ENCODE measurements at places on chromosomes 1 and 21. TPM values are rescaled to one million over a fixed set of nuclear protein-coding genes. Genes with fewer than 3 reads are reported as not detected.

Gene RPE65
- total RNA-seq: not detected

- DNase-seq: no peak
These were observed 14.3 kb upstream of the MED18 start for GRCh38 chr1:28314547-28314941.

GRCh38 chr21:37532868-37533780 lies 166.6 kb downstream of the DYRK1A start:
- DNase-seq: no peak

- DNase-seq: no peak
These were observed 63.4 kb upstream of the CSF1 start for GRCh38 chr1:109847251-109847650.

GRCh38 chr1:100565937-100566699 lies 28.2 kb downstream of the GPR88 start:
- DNase-seq: no peak

DNA sequence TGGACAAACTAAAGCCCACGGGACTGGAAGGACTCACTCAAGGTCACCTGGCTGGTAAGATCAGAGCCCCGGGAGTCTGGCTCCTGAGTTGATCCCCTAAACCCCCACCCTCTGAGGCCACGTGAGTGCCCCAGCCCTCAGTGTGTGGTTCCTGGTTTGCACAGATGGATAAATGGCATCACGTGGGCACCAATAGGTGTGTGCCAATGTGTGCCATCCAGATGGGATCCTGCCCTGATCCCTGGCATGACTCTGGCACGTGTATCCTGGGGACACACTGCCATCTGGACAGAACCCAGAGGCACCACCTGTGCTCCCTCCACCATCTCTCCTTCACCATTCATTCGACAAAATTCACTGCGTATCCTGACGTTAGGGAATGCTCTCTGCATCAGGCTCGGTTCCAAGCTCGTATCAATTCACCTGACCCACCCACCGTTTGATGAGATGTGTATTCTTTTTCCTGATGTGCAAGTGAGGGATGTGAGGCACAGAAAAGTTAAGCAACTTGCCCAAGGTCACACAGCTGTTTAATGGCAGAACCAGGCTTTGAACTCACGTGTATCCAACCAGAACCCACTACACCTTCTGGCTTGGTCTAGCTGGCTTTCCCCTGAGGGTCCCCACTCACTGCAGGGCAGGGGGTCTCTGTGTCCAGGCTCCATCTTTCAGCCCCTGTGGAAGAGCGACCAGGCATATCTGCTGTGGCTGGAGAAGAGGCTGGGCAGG lies 49.8 kb upstream of the PAX7 start:
- DNase-seq: no peak

GRCh38 chr1:118075116-118075515 lies 109.9 kb downstream of the SPAG17 start:
- DNase-seq: no peak

Gene RGS5
- total RNA-seq: 3.0 TPM

DNA sequence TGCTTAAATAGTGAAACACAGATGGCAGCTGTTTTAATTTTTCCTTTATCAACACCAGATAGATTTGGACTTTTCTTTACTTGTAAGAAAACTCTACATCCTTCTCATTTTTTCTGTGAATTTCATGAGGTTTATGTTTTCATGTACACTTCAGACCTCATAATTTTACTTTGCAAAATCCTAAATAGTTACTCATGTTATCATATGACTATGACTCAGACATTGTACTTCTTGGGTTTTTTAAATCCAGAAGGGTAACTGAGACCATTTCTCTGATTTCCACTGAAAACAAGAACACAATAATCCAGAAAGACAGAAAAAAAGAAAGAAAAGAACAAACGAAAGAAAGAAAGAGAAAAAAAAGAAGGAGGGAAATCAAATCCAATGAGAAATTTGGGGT lies 1021.6 kb downstream of the NCAM2 start:
- no peak for DNase-seq

Gene RGSL1
- total RNA-seq: not detected

DNA sequence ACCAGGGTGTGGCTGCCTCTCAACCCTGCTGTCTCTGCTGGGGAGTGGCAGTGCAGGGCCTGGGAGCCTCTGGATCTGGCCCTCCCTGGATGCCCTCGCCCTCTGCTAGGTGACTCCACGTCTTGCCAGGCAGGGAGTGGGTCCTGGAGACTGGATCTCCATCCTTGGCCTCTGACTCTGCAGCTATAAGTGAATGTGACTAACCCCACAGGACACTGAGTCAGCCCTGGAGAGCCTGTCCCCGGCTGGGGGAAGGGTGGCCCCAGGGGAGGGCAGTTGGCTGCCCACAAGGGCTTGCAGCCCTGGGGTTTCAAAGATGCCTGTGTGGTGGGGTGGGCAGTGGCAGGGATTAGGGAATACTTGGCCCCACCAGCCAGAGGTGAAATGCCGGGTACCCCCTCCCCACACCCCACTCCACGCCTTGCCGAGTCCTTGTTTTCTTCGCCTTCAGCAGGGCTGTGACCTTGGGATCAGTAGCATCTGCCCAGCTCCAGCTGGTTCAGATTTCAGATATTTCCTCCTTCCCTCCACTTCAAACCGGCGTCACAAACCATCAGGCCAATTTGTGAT lies 1.9 kb upstream of the MYBPH start:
- DNase-seq: no peak

DNA sequence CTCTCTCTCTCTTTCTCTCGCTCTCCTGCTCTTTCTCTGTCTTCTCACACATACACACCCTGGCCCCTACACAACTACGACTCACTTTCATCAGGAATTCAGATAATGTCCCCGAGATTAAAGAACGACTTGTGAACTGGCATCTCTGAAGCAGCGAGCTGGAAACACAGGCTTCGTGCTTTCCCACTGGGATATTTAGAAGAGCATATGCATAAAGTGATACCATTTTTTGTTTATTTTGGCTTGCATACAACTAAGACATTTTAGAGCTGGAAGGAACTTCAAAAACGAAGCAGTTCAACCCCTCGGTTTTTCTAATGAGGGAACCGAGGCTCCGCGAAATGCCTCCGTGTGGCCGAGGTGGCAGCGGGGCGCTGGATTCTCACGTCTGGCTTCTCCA lies 88.6 kb downstream of the ZBTB18 start:
- no peak for DNase-seq

- no peak for DNase-seq
These were observed 649.4 kb downstream of the NPHP4 start for GRCh38 chr1:5342830-5343229.

Gene SPRR4
- total RNA-seq: not detected

DNA sequence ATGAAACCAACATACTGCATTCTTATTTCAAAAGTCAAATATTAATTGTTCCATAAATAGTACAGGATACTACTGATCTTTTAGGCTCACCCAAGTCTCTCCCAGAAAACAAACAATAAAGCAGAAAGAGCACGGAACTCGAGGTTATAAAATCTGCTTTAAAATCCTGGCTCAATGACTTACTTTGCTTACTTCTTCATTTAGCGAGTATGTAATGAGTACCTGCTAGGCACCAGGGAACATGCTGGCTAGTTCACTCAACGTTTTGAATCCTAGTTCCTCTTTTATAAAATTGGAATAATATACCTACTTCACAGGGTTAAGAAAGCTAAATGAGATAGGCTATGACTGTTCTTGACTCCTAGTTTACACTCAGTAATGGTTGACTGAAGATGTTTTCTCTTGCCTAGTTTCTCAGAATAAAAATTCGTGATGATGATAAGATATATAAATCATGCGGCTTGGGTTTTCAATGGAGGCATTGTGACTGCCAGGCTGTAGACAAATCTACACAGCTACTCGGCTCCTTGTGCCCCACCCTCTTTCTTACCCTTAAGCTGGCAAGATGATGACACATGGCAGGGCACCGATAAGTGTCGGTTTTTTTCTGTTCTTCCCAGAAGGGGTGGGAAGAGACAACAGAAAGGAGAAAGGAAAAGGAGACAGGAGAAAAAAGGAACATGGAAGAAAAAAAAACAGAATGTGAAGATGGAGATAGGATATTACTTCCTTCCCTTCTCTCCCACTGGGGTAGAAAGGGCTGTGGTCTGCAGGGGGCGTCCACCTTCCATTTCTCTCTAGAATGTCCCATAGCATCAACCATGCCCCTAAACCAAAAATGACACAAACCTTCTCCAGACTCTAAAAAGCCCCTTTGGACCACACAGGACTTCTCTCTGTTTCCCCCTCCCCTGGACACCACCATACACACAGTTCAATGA lies 507.1 kb downstream of the SMYD3 start:
- DNase-seq: no peak

- no peak for DNase-seq
These were observed 2.7 kb downstream of the MIA3 start for GRCh38 chr1:222620566-222620965.

Gene LCE2C
- total RNA-seq: not detected

GRCh38 chr1:203796236-203796605 lies 798 bp downstream of the ZBED6 start:
- peak; percentile 6 for DNase-seq

- DNase-seq: no peak
These were observed 9.9 kb upstream of the RIPK4 start for GRCh38 chr21:41776778-41777177.

DNA sequence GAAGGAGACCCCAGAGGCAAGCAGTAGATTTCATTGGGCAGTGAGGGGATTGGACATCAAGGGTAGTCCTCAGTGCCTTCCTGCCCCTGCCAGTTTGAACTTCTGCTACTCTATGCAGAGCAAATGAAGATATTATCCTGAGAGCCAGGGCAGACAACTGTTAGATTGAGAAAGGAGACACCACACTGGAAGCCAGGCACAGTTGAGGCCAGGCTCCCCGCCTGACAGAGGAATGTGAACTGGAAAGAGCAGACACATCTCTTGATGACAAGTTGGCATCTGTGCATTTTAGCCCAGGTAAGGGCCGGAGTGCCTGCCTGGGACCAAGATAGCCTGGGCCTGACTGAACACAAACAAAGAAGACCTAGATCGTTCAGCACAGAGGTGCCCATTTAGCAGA lies 16.0 kb downstream of the SH3BGR start:
- DNase-seq: no peak

Gene SELENBP1
- total RNA-seq: not detected

GRCh38 chr1:92958203-92958970 lies 2.9 kb downstream of the DIPK1A start:
- DNase-seq: no peak

GRCh38 chr1:165383067-165383466 lies 26.6 kb upstream of the LMX1A start:
- no peak for DNase-seq

- no peak for DNase-seq
These were observed 17.8 kb upstream of the HSD17B7 start for GRCh38 chr1:162772571-162773154.

DNA sequence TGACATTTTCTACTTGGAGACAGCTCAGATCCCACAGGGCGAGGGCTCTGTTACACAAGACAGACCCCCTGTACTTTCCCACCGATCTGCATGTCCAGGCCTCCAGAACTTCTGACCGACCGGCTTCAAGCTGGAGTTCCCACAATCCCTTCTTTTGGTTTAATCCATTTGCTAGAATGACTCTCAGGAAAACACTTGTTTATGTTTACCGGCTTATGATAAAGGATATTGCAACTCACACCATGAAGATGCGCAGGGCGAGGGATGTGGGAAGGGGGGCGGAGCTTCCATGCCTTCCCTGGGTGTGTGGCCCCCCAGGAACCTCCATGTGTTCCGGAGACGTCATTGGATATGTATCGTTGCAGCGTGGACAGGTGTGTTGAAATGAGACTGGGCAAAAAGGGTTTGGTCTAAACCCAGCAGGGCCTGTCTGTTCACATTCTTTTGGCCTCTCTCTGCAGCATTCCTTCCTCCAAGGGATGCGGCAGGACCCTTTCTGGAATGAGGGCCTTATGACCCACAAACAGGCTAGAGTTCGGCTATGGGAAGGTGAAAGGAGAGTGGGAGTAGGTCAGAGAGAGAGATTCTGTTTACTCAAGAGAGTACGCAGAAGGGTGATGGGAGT lies 7.5 kb upstream of the IGSF5 start:
- DNase-seq: no peak

Gene PSRC1
- 5.4 TPM for total RNA-seq

DNA sequence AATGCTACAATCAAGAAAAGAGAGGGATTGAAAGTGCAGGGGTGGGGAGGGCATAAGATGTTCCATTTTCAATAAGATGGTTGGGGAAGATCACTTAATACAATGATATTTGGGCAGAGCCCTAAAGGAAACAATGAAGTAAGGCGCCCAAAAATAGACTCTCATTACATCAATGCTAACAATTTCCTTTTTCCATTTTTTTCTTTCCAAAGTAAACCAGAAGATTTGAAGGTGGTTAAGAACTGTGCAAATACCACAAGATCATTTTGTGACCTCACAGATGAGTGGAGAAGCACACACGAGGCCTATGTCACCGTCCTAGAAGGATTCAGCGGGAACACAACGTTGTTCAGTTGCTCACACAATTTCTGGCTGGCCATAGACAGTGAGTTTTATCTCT lies 16.8 kb downstream of the IFNAR2 start:
- no peak for DNase-seq

DNA sequence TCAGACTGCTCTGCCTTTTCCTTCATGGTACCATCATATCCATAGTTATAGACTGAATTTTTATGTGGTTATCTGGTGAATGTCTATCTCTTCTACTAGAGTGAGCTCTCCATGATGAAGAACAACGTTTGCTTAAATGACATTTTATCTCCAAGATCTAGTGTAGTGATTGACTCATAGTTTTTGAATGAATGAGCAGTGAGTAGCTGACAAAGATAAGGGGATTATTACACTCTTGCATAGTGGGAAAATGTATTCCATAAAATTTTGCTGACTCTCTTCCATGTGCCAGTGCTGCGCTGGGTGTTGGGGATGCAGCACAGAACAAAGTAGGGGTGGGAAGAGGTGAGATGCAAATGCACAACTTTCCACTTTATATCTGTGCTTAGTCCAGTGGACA lies 147.7 kb downstream of the TGFB2 start:
- no peak for DNase-seq

DNA sequence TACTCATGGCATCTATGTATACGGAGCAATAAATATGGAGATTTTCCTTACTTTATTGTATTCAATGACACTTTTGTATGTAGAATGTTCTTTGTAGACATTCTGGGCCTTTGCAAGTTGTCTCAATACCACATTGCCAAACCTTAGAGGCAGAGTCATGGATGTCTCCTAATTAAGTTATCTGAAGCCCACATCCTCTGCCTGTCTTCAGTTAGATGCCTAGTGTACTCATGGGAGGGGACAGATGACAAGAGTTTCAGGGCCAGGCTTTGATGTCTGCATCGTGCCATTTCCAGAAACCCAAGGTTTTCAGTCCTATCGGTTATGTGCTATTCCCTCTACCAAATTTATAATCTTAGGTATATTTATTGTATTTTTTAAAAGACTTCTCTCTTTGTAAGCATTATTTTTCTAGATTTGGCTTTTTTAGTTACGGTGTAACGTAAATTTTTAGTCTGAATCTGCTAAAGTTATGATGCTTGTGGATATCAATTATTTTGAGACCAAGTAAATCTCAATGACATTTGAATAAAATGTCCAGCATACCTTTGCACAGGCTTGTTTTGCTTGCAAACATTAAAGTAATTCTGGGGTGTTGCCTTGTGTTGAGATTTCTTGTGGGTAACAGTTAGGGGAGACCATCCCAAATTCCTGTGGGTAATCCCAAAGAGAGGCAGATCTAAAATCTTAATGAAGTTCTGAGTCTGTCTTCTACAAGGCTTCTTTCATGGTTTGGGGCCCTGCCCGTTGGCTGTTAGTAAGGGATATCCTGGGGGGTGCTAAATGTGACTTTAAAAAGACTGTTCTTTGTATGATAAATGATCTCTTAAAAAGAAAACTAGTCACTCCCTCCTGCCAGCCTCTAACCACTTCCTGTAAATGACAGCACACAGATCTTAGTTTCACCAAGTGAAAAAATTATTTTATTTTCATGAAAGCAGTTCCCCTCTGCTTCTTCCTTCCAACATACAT lies 8.0 kb upstream of the MACF1 start:
- peak; percentile 37 for DNase-seq

All from CD8-positive, alpha-beta memory T cell (primary cell).